Breast epithelium (tissue), 4 donors: ENCODE measurements at places on chromosomes 2 and 18. TPM values are rescaled to one million over a fixed set of nuclear protein-coding genes. Genes with fewer than 3 reads are reported as not detected.

Gene KCNF1
- total RNA-seq = not detected

Gene IWS1
- 51.8 TPM for total RNA-seq

Gene RELCH
- 69.4 TPM for total RNA-seq

DNA sequence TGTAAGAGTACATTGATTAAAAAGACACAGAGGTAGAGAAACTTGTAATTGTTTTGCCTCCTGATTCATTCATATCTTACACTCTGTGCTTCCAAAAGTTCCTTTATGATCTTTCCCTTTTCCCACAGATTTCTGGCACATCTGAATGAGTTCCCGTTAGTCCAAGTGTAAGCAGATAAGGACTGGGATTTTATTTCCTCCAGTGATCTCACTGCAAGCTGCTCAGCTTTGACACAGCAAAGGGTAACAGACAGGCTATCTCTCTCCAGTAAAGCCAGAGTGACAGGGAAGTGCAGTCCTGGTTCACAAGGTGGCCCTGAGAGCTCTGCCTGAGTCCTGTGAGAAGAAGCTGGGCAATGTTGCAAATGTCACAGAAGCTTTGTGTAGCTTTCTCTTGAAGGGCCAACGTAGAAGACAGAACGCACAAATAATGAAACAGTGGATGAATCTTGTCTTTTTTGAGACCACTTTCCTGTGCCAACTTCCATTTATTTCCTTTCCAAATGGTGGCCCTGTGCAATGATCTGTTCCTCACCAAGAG is 32.5 kb upstream of the KCNE4 start:
- no peak for DNase-seq
- no peak overlapping the region for H3K27ac ChIP-seq
- no peaks in the 10 kb centered on the region for H3K4me1 ChIP-seq
- H3K27me3 ChIP-seq = no peaks in the 10 kb centered on the region

GRCh38 chr18:64402636-64403035 is 253.7 kb upstream of the LINC00305 start:
- no peak overlapping the region for H3K4me3 ChIP-seq
- no peaks in the 10 kb centered on the region for H3K27me3 ChIP-seq
- H3K36me3 ChIP-seq = no peaks in the 10 kb centered on the region
- no peak overlapping the region for H3K27ac ChIP-seq

DNA sequence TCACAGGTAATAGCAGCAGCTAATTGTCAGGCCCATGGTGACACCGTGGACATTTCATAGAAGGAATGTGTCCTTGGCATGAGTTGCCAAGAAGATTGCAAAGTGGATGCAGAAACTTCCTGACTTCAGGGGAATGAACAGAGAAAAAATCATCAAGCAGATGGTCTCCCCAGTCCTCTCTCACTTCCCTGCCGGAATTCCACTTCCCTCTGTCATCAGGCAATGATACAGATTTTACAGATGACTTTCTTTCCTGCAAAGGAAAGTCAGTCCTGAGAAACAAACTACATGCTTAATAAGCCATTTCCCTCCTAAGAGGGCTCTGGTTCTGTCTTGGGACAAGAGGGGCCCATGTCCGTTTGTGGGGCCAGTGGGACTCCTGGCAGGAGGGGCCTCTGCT is 45.7 kb downstream of the KCNF1 start:
- H3K36me3 ChIP-seq = no peaks in the 10 kb centered on the region
- no peaks in the 10 kb centered on the region for H3K4me1 ChIP-seq
- no peaks in the 10 kb centered on the region for H3K27me3 ChIP-seq
- no peak for DNase-seq
- H3K4me3 ChIP-seq = no peak overlapping the region

GRCh38 chr2:6372317-6372901 is 493.3 kb downstream of the CMPK2 start:
- no peaks in the 10 kb centered on the region for H3K4me1 ChIP-seq
- no peak overlapping the region for H3K4me3 ChIP-seq
- H3K27me3 ChIP-seq = no peaks in the 10 kb centered on the region
- H3K27ac ChIP-seq = no peak overlapping the region

- no peak for DNase-seq
- no peak overlapping the region for H3K27ac ChIP-seq
- H3K27me3 ChIP-seq = no peaks in the 10 kb centered on the region
- no peaks in the 10 kb centered on the region for H3K4me1 ChIP-seq
- no peaks in the 10 kb centered on the region for H3K36me3 ChIP-seq
Measured at GRCh38 chr18:63708650-63709049, 5.9 kb downstream of the SERPINB11 start.

- DNase-seq = no peak
- no peaks in the 10 kb centered on the region for H3K27me3 ChIP-seq
- H3K27ac ChIP-seq = no peak overlapping the region
Measured at GRCh38 chr18:58578321-58578720, 50.6 kb downstream of the ALPK2 start.

DNA sequence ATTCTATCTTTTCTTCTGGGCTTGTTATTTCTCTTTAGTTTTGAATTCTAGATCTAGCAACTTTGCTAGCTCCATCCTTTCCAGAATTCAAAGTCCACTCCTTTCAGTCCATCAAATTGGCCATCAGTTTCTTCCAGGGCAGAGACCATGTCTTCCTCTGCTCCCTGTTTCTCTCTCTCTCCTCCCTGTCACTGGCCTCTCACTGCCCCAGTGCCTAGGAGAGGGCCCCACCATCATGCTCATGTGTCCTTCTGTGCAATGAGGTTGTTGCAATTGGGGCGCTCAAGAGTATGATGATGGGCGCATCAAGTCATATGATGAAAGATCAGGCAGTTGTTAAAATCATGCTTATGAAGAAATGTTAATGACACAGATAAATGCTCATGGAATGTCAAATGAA is 159.2 kb upstream of the HS6ST1 start:
- no peak for DNase-seq
- no peaks in the 10 kb centered on the region for H3K36me3 ChIP-seq
- no peak overlapping the region for H3K4me3 ChIP-seq
- H3K4me1 ChIP-seq = no peaks in the 10 kb centered on the region

DNA sequence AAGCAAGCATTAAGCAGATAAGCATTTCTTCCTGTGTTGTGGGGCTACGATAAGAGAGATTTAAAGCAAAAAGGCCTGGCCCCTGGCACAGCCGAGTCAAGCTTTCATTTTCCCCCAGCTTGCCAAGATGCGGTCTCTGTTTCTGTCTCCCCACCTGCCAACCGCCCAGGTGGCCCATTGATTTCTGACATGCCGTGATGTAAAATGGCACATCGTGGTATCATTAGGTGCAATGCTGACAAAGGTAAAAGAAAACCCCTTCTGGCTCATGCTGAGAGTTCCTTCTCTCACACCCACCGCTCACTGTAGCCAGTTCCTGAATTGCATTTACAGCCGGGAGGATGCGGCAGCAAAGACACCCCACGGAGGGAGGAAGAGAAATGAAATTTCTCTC is 62.8 kb downstream of the BOD1L2 start:
- H3K27me3 ChIP-seq = peaks cover 7% of the 10 kb centered on the region
- H3K4me3 ChIP-seq = no peak overlapping the region
- no peak overlapping the region for H3K27ac ChIP-seq
- no peak for DNase-seq
- no peaks in the 10 kb centered on the region for H3K4me1 ChIP-seq

GRCh38 chr2:134718817-134719814 is at the start of gene TMEM163:
TSS of gene TMEM163 (minus strand) at chr2:134719000.
- no peak within 1 kb of the TSS for H3K27ac ChIP-seq
- no peak for DNase-seq
- H3K27me3 ChIP-seq = peaks cover 34% of the 10 kb centered on the region
- H3K4me1 ChIP-seq = no peaks in the 10 kb centered on the region
- no peaks in the 10 kb centered on the region for H3K36me3 ChIP-seq
- peak within 1 kb of the TSS; percentile 58 for H3K4me3 ChIP-seq

DNA sequence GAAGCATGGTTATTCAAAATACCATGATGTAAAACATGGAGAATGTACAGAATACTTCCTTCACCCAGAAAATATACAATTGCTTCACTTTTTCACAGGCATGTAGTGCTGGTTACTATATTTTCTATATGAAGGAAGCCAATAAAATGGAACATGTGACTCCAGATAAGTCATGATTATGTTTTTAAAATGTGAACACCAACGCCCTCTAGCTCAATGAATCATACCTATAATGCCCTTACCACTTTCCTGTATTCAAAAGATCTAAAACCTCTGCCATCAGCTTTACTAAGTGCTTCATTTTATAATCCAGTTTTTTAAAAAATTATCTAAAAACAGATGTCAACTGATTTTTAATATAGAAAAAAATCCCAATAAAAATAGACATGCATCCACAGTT is 59.9 kb downstream of the SMAD2 start:
- H3K27me3 ChIP-seq = no peaks in the 10 kb centered on the region
- no peak overlapping the region for H3K27ac ChIP-seq
- H3K36me3 ChIP-seq = no peaks in the 10 kb centered on the region
- no peak overlapping the region for H3K4me3 ChIP-seq
- DNase-seq = no peak

GRCh38 chr2:8455236-8456150 is 226.4 kb upstream of the ID2 start:
- H3K27me3 ChIP-seq = no peaks in the 10 kb centered on the region
- no peaks in the 10 kb centered on the region for H3K36me3 ChIP-seq
- no peaks in the 10 kb centered on the region for H3K4me1 ChIP-seq
- H3K4me3 ChIP-seq = no peak overlapping the region
- no peak overlapping the region for H3K27ac ChIP-seq

GRCh38 chr2:179951680-179952079 is 55.4 kb downstream of the CWC22 start:
- no peaks in the 10 kb centered on the region for H3K27me3 ChIP-seq
- H3K4me1 ChIP-seq = no peaks in the 10 kb centered on the region
- no peak overlapping the region for H3K4me3 ChIP-seq
- no peak for DNase-seq

DNA sequence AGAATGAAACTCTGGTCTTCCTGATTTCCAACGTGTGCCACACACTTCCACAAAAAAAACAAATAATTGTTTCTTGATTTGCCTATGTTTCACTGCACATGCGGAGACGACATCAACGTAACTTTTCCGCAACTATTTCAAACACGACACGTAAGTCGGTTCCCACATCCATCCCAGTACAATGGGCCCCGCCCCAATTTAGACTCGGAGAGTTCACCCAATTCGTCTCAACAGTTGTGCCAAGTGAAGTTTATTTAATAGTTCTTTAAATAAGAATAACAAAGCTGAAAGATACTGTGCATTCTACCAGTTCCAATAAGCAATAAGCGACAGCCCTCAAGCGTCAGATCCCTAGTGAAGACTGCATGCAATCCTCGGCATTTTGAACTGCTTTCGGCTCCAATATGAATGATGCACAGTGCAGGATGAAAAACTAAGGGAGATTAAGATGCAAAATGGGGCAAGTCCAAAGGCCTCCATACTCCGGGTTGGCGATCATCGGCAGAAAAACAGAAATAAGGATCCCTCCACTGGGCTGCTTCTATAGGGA is 664 bp downstream of the CCT4 start:
- H3K4me1 ChIP-seq = no peaks in the 10 kb centered on the region
- no peaks in the 10 kb centered on the region for H3K36me3 ChIP-seq
- no peaks in the 10 kb centered on the region for H3K27me3 ChIP-seq
- DNase-seq = no peak
- peak overlapping the region; percentile 96 for H3K27ac ChIP-seq
- peak overlapping the region; percentile 94 for H3K4me3 ChIP-seq

GRCh38 chr2:238695538-238695937 is 152.3 kb upstream of the TWIST2 start:
- H3K36me3 ChIP-seq = no peaks in the 10 kb centered on the region
- no peak for DNase-seq
- H3K27ac ChIP-seq = peak overlapping the region; percentile 38
- H3K4me3 ChIP-seq = no peak overlapping the region

DNA sequence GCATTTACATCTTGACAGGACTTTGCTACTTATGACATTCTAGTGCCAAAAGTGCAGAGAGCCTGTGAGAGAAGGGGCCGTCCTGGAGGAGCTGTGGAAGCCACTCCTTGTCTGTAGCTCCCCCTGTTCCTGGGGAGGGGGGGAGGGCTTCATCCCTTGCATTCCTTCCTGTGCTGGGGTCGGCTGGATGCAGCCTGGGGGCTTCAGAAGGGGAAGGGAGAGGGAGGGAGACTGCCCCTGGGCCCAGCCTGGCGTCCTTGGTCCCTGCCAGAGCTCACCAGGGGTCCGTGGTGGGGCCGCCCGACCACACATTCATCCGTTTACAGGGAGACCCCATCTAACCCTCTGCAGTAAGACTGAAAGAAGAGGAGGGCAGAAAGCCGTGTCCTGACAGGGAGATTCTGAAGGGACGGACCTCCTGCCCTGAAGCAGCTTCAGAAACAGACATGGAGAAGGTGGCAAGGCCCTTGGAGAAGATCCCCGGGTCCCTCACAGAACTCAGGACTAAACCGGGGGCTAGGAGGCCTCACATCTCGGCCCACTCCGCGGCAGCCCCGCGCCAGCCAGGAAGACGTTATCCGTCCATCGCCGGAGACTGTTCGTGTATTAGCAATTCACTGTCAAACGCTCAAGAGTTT is 258.3 kb upstream of the SALL3 start:
- H3K4me1 ChIP-seq = no peaks in the 10 kb centered on the region
- no peaks in the 10 kb centered on the region for H3K27me3 ChIP-seq
- DNase-seq = no peak

DNA sequence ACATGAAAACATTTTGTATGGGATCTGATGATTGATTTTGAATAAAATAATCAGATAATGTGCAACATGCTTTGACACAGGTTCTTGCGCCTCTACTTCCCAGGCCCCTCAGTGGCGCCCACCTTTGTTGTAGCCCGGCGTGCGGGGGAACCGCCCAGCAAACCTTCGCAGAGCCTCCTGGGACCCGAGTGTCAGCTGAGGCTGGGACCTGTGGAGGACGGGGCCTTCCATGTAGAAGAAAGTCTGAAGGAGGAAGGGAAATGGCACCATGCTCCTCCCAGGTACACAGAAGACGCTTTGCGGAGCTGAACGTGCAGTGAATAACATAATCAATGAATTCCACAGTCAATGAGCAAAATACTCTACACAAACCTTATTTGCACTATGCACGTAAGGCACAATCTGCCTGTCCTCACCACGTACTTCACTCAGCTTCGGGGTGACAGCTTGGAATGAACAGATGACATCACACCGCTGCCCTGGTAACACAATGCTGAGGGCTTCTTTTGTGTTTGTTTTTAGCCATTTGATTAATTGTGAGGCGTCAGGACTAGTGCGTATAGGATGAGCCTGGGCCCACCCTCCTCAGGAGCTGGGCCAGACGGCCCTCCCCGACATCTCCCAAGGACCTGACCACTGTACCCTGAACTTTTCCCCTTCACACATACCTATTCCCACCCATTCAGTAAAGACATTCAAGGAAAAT is 78.1 kb downstream of the TWIST2 start:
- no peak for DNase-seq
- H3K36me3 ChIP-seq = no peaks in the 10 kb centered on the region
- H3K4me1 ChIP-seq = no peaks in the 10 kb centered on the region
- H3K27ac ChIP-seq = no peak overlapping the region
